ENCODE measurements at places on chromosomes 1 and 21.

DNA sequence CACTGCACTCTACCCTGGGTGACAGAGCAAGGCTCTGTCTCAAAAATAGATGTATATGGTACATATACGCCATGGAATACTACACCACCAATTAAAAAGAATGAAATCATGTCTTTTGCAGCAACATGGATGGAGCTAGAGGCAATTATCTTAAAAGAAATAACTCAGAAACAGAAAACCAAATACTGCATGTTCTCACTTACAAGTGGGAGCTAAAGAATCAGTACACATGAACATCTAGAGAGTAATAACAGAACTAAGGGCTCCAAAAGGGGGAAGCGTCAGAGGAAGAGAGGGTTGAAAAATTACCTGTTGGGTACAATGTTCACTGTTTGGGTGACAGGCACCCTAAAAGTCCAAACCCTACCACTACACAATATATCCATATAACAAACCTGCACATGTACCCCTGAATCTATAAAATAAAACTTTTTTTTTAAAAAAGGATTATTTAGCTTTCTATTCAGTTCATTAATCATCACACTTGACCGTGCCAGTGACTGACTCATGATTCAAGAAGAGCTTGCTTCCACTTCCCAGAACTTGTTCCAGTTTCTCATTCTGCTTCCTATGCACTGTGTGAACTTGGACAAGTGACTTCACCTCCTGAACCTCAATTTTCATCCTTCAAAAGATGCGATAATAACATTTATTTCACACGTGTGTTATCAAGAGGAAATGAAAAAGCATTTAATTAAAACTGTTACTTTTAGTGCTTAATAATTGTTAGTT lies 109.6 kb downstream of the PLPP3 start:
- peak; percentile 9 for DNase-seq

GRCh38 chr21:43626390-43626789 lies 32.9 kb downstream of the HSF2BP start:
- no peak for DNase-seq

DNA sequence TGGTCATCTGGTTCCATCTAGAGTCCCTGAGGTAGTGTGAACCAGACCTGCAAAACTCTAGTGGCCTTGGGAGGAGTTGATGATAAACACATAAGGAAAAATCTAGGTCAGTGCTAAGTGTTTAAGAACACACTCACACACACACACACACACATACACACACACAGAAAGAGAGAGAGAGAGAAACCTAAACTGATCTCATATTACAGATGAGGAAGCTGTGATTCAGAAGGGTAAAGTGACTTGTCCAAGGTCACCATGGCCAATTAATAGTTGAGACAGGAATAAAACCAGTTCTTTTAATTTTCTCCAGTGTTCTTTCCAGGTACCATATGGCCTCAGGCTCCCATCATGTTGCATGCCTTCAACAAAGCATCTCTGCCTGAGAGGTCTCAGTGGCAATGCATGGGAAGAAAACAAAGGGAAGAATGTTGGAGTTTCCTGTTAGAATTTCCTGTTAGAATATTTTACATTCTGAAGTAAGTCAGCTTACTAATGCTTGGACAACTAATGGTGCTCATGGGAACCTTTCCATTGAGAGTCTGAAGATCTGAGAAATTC lies 77.3 kb upstream of the TSPAN2 start:
- DNase-seq: no peak

DNA sequence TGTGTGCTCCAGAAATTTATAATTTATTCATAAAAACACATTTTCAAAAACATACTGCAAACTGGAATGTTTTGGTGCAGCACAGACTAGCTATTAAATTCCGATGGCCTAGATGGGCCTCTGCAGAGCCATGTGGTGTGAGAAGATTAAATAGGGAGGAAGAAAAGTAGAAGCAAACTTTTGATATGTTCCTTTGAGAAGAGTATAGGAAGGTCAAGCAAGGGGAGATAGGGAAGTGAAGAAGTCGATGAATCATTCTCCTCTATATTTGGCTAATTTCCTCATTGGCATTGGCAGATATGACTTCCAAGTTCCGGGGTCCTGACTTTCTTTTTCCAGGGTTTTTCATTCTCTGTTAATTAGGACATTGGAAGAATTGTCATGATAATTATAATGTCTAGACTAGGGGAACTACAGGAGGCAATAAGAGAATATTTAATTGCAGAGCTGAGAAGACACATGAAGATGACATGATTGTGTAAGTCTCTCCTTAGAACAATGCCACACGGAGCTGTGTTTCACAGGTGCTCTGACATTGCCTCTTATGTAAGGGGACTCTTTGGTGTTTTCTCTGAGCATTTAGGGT lies 19.3 kb upstream of the ZNF326 start:
- DNase-seq: no peak

DNA sequence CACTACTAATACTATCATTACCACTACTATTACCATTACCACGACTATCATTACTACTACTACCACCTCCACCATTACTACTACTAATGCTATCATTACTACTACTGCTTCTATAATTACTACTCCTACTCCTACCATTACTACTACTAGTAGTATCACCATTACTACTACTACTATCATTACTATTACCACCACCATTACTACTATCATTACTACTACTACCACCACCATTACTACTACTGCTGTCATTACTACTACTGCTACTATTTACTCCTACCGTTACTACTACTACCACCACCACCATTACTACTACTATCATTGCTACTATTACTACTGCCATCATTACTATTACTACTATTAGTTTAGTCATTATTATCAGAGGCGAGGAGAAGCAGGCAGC lies 140.9 kb upstream of the KCNJ15 start:
- no peak for DNase-seq
